ENCODE measurements at places on chromosomes 11 and 22.

DNA sequence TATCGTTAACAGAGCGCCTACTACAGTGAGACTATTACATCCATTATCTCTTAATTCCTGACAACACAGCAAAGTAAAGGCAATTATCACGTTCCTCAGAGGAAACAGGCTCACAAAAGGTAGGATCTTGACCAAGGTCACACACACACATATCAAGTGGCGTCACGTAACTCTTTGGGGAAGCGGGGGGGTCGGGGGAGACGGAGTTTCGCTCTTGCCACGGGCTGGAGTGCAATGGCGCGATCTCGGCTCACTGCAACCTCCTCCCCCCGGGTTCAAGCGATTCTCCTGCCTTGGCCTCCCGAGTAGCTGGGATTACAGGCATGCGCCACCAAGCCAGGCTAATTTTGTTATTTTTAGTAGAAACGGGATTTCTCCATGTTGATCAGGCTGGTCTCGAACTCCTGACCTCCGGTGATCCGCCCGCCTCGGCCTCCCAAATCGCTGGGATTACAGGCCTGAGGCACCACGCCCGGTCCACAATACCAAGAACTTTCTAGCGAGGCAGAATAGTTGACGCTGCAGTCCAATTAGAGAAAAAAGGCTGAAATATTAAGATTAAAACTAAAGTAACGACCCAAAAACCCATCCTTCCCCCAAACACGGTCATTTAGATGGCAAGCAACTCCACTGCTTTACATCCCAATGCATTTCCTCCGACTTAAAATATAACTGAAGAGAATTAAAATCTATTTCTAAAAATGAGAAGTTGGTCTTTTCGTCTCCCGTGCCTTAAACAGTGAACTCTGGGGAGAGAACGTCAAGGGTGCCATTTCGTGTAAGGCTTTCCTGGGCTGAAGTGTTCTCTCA lies 1.2 kb downstream of the DDX17 start:
- peak; percentile 40 for DNase-seq

- DNase-seq, result no peak
Observed at GRCh38 chr22:34330432-34330831, 410.2 kb upstream of the LARGE1 start.

DNA sequence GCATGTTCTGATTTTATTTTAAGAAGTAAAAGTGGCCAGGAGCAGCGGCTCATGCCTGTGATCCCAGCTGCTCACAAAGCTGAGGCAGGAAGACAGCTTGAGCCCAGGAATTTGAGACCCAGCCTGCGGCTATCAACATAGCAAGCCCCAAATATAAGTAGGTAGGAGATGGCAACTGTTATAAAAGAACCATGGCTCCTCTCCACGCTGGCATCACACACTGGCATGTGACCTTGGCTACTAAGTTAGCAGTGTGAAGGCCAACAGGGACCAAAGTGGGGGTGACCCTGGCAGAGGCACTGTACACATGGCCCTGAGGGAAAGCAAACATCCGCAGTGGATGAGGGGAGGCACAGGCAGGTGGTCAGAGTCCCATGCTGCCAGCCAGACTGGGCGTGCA lies 33.0 kb downstream of the TPST2 start:
- DNase-seq, result no peak

GRCh38 chr22:21845558-21846453 lies 21.6 kb downstream of the MAPK1 start:
- DNase-seq, result no peak

DNA sequence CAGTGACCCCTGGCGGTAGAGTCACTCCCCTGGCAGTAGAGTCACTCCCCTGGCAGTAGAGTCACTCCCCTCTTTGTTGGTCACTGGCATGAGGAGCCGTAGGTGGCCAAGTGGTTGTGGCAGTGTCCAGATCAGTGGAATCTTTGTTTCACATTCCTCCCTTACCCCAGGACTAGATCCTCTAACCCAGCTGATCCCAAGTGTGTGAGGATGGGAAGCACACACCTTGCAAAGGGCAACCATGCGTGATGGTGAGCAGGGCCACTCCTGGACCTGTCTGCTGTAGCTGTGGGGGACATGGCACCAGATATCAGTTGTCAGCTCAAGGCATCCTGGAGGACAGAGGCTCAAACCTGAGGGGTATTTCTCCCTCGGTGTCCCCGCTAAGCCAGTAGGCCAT lies 37.8 kb downstream of the OSBP2 start:
- no peak for DNase-seq

- DNase-seq, result peak; percentile 99
Observed at GRCh38 chr11:57322256-57323166, 2.2 kb downstream of the TNKS1BP1 start.

GRCh38 chr22:39171623-39172264 lies 19.3 kb upstream of the CBX7 start:
- DNase-seq, result no peak

DNA sequence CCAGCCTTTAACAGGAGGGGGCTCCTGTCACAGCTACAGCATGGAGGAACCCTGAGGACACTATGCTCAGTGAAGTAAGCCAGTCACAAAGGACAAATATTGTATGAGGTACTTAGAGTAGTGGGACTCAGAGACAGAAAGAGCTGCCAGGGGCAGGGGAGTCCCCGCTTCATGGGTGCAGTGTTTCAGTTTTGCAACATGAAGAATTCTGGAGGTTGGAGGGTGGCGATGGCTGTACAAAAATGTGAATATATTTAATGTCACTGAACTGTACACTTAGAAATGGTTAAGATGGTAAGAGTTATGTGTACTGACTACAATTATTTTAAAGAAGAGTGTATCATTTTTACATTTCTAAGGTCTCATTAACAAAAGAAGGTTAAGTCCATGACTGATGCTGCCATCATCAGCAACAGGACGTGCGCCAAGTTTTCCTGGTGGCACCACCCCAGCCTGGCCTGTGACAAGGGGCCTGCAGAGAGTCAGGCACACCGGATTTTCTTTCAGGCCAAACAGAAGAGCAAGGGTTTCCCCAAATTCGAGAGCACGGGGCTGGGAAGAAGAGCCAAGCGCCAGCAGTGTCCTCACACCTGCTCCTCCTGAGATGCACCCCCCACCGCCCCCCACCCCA lies 22.1 kb downstream of the YPEL1 start:
- DNase-seq, result no peak

DNA sequence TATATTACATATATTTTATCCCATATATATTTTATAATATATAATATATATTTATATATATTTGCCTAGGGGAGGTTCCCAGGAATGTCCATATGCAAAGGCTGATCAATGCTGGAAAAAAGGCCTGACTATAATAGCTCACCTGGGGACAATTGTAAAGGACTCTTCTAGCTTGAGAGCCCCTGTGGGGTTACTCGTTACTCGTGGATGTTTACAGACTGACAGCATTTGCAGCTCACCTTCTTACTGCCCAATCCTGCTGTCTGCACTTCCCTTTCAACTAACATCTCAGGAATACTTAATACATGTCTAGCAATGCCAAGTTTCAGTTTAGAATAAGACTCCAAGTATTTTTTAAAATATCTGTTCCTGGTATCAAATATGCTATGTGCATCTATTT lies 1365.4 kb upstream of the RAG2 start:
- no peak for DNase-seq

All from umbilical cord (tissue), 2 donors.